ENCODE measurements at places on chromosomes 11 and 22.

GRCh38 chr11:95503047-95503446, 272.0 kb upstream of the SESN3 start:
- no peak for DNase-seq

DNA sequence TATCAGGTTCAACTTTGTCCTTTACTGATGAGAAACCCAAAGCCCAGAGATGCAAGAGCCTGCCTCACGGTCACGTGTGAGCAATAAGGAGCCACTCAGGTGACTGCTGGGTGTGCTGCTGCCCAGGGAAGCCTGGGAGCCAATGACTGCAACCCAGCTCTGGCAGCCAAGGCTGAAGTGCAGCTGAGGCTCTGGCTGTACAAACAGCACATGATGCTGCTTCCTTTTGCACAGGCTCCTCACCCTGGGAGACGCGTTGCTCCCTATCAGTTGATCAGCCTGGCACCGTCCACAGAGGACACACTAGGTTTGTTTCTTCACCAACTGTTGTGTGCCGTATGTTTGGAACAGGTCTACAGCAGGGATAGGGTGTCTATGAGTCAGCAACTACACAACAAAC, 168.7 kb downstream of the EFCAB6 start:
- no peak for DNase-seq

DNA sequence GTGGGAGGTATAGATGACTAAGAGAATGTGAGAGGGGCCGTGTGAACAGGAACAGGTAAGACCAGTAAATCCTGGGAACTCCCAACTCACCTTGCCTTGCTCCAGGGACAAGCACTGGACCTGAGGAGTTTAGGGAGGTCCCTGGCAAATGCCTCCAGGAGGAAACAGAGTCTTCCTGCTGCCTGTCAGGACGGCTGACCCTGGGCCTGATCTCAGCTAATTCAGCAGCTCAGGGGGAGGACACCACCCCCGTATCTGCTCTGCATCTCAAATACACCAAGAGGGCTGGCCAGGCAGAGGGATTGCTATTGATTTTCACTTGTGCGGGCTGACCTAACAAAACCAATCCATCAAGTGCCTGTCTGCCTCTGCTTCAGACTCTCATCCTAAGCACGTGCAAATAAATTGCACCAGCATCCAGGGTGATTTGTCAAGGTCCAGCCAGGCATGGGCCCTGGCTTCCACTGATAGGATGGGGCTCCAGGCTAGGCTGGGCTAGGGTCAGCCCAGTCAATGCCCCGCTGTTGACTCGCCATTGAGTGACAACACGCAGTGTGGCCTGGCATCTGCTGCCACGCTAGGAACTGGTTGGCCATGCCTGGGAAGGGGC, 20.3 kb downstream of the UQCR10 start:
- DNase-seq: no peak

DNA sequence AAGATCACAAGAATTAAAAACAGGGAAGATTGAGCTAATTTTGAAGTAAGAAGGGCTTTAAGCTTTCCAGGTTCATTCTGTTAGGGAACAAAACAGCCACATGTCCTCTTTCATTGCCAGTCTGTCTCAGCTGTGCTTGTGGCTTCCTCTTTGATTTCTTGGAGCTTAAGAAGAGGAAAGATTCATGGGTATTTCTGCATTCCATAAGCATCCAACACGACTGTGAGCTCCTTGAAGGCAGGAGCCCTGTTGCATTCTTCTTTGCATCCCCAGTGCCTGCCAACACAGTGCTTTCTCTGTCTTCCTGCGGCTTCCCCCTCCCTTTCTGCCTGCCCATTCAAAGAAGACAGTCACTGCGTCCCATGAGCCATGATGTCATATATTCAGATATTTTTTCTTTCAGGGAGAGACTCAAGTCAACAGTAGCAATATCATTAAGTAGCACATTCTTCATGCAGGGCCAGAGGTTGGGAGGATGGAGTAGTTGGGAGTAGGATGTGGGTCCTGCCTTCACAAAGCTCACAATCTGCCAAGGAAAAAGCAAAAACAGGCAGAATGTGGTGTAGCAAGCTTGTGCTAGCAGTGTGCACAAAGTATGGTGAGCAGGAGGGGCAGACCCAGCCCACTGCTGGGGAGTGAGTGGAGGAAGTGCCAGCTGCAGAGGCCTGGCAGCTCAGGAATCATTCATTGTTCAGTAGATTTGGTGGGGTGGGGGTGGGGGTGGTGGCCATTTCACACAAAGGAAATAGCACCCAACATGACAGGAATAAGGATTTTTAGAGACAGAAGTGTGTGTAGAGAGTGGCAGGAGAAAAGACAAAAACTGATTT, 162.1 kb upstream of the RASSF10 start:
- no peak for DNase-seq

DNA sequence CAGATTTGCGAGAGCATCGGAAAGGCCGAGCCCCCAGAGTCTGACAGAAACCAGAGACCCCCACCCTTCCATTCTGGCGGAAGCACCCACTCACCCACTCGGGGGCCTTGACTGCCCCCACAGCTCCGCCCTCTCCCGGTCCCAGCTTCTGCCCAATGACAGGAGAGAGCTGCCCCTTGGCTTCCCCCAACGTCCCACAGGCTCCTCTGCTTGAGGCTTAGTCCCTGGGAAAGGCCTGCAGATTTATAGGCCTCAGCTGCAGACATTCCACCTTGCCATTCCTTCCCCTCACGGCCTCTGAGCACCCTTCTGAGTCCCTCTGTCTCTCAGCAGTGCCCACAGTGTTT, 125.0 kb upstream of the NCAM1 start:
- no peak for DNase-seq

GRCh38 chr11:46006418-46007070, 84.1 kb downstream of the LARGE2 start:
- DNase-seq: no peak

- DNase-seq: no peak
These were observed 6.0 kb downstream of the MRPL40 start for GRCh38 chr22:19438298-19438697.

DNA sequence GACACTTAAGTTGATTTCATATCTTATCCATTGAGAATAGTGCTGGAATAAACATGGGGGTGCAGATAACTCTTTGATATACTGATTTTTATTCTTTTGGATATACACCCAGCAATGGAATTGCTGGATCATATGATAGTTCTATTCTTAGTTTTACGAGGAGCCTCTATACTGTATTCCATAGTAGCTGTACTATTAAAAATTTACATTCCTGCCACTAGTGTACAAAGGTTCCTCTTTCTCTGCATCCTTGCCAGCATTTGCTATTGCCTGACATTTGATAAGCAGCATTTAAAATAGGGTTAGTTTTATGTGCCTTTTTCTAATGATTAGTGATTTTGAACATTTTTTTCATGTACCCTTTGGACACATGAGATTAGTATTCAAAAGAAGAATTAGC, 554.2 kb downstream of the JRKL start:
- DNase-seq: no peak

DNA sequence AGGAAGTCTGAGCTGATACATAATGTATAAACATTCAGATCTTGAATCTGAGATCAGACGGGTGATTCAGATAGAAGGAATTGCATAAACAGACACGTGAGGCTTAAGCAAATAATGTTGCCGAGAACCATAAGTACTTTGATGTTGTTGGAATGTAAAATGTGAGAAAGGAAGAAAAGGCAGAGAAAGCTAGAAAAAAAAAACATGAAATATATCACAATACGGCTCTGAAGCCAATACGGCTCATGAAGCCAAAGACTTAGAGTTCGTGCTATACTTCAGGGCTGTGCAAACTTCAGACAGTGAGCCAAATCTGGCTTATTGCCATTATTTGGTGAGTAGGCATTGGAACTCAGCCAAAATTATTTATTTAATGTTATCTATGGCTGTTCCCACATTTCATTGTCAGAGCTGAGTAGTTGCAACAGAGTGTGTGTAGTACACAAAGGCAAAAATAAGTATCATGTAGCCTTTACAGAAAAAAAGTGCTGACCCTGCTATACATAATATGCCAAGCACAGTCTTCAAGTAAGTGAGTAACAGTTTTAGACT, 673.3 kb downstream of the CNTN5 start:
- DNase-seq: no peak

DNA sequence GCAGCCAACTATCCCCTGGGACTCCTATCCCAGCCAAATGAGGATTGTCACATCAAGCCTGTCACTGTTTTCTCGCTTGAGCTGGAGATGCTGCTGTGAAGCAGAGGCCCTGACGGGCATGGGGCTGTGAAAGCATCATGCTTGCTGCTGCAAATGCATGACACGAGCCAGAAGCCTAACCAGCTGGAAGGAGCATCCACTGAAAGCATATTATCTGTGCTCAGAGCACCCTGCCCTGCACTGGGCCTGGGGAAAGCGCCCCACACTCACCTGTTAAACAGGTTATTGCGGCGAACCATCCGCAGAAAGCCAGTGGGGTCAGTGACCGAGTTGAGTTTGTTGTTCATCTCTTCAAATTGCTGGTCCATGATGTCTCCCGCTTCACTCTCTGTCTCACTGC, 110.9 kb upstream of the PITPNB start:
- DNase-seq: no peak

GRCh38 chr11:108239076-108239475, 16.2 kb downstream of the ATM start:
- DNase-seq: no peak

DNA sequence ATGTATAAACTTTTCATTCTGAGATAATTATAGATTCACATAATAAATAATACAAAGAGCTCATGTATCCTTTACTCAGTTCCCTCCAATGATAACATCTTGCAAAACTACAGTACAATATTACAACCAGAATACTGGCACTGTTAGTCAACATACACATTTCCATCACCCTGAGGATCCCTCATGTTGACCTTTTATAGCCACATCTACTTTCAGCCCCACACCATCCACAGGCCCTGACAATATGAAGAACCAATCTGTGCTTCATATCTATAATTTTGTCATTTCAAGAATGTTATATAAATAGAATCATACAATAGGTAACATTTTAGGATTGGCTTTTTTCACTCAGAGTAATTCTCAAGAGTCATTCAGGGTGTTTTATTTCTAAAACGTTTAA, 115.5 kb downstream of the MRTFA start:
- no peak for DNase-seq

- peak; percentile 3 for DNase-seq
These were observed 14.2 kb downstream of the DTX4 start for GRCh38 chr11:59186130-59186594.

GRCh38 chr22:42345458-42345857, 75.0 kb upstream of the TCF20 start:
- no peak for DNase-seq

DNA sequence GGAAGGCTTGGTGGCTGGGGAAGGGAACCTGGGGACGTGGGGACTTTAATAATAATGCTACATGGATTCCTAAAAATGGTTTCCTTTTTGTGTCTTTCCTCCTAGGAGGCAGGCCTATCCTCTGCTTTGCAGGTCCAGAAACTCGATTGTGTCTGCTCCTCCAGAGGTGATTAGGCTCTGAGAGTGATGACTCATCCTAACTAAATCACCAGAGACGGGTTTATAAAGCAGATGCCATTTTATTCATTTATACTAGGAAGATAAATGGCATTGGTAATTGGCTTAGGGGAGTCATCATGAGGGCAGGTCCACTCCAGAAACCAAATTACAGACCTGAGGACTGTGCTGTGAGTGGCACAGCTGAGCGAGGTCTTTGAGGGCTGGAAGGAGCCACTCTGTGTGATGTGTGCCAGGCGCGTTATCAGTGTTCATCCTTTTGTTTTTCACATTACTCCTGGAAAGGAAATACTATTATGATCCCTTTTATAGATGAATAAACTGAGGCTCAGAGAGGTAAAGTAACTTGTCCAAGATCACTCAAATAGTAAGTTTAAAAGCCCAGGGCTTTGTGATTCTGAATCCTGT, 7.1 kb downstream of the NLRX1 start:
- DNase-seq: no peak

- DNase-seq: no peak
These were observed 96.7 kb downstream of the LARGE1 start for GRCh38 chr22:33823552-33823951.

- no peak for DNase-seq
These were observed 35.8 kb downstream of the NADSYN1 start for GRCh38 chr11:71488681-71489270.

DNA sequence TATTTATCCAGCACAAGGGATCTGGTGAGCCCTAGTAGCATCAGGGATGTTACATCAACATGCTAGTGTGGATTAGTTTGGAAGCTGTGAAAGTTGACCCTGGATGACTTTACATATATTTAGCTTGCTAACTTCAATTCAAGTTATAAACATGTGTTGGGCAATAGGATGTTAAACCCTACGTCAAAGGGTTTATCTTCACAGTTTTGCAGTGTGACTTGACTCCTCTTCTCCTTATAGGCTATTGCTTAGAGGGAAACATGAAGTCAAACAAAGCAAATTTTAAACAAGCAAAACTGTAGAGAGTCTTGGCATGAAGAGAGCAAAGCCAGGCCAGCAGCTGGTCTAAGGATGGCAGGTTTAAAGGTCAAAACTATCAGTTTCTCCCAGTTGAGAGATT, 11.3 kb upstream of the CTSC start:
- DNase-seq: no peak

GRCh38 chr22:42313804-42314581, 43.5 kb upstream of the TCF20 start:
- DNase-seq: no peak

- DNase-seq: no peak
These were observed 50.7 kb downstream of the BMAL1 start for GRCh38 chr11:13328286-13328685.

DNA sequence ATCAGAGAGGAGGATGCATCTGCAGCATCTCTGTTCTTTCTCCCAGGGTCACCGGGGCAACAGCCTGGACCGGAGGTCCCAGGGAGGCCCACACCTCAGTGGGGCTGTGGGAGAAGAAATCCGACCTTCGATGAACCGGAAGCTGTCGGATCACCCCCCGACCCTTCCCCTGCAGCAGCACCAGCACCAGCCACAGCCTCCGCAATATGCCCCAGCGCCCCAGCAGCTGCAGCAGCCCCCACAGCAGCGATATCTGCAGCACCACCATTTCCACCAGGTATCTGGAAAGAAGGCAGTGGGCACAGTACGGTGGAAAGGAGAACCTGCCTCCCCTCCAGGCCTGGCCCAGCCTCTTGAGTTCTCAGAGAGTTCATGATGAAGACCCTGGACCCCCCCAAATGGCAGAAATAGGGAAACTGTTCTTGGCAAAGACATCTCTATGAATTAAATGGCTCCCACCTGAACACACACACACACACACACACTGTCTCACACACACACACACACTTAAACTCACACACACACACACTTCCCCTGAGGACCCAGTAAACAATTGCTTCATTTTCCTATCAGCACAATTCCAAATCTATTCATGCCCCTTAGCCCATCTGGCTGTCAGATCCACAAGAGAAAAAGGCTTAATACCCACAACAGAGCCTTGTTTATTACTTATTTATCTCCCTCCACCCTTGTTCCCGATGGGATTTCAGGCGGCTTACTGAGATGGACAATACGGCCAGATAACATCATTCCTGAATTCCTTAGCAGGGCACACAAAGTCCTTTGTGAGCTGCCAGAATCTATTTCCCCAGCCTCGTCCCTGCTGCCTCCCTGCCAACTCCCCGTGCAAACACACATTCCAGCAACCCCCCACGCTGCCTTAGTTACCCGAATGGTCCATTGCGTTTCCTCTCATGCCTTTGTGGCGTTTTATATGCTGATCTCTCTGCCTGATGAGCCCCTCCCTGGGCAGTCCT, 8.1 kb downstream of the TMA7B start:
- DNase-seq: no peak
